Caudate nucleus (tissue), 63 donors: ENCODE measurements at places on chromosomes 13 and 19.

DNA sequence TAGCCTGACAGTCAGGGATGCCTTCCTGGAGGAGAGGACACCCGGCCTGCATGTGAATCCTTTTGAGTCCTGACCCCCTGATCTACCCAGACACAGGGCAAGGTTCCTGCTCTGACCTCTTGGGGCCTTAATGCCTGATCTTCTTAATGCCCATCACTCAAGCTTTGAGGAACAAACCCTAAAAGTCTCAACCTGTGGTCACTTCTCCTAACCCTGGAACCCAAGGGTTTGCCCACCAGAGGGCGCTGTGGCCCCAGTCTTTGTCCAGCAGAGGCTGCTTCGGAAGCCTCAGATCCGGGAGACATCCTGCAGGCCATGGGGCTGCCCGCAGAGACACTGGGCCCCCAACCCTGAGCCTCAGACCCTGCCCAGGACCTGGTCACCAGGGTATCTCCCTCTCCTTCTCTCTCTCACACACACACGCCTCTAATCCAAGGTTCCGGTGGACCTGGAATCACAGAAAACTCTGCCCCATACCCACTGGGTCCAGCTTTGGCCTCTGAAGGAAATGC, 9.8 kb upstream of the DPF1 start:
- DNase-seq: peak; percentile 68

DNA sequence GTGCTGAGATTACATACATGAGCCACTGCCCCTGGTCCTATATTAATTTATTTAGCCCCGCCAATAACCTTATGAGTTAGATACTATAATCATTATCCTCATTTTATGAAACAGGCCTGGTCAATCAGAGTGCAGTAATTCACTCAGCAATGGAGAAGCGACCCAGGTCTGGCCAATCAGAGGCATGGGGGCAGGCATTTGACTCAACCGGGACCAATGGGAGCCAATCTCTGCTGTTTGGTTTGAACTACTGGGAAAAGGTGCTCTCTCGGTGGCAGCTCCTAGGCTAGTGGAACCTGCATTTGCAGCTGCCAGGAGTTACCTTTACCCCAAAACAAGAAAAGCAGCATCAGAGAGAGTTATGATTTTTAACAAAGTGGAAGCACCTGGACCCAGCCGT, 6.6 kb downstream of the SIRT2 start:
- DNase-seq: no peak

DNA sequence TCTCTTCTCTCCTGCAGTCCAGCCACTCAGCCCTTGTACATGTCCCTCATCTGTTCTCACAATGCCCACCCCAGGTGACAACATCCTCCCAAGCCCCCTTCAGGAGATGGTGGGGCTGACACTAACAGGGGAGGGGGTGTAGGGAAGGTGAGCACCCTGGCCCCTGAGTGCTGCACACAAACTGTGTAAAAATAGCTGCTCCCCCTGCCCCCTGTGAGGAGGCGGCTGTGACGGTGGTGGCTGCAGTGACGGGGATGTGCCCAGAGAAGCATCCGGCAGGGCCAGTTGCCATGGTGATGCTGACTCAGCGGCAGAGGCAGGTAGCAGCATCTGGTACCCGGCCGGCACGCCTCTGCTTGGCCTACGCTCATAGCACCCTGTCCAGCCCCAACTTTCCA, 13.0 kb upstream of the JUND start:
- DNase-seq: peak; percentile 32

DNA sequence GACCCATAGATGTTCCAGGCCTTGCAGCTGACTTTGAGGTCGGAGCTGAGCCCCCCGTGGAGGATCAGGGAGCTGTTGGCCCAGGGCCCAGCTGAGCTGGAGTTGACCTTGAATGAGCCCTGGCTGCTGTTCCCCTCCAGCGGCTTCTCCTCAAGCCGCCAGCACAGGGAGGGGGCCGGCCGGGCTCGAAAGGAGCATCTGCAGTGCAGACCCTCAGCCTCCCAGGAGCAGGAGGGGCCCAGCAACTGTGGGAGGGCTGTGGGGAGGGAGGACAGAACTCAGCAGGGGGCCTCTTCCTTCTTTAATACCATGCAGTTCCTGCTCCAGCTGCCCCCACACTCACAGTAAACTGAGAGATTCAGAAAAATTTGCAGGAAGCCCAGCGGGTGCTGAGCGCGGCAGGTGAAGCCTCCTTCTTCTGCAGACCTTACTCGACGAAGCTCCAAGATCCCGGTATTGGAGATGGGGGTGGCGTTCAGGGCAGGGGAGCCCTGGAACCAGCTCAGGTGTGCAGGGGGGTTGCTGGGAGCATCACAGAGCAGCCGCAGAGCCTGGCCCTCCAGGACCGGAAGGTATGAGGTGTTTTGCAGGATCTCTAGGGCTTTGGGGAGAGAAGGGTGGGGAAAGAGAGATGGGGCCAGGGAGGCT, 2.6 kb downstream of the SIGLEC5 start:
- no peak for DNase-seq

- no peak for DNase-seq
Observed at GRCh38 chr13:113152691-113152983, 5.8 kb upstream of the PROZ start.

DNA sequence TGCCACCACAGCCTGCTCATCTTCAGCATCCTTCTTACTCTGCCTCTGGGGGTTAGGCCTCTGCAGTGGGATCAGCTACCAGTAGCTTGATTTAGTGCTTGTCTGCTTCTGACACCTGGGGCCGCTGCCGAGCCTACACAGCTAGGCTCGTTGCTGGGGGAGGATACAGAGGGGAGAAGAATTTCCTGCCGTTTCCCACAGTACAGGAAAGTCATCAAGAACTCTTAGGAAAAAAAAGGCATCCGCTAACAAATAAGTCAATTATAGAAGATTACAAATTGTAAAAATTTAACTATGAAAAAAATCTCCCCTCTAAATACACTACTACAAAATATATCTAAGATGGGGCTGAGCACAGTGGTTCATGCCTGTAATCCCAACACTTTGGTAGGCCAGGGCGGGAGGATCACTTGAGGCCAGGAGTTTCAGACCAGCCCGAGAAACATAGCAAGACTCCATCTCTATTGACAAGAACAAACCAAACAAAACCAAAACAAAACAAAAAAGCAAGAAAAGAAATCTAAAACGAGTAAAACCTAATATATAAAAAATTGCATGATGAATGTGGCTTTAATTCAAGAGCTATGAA, 26.7 kb downstream of the LATS2 start:
- no peak for DNase-seq

DNA sequence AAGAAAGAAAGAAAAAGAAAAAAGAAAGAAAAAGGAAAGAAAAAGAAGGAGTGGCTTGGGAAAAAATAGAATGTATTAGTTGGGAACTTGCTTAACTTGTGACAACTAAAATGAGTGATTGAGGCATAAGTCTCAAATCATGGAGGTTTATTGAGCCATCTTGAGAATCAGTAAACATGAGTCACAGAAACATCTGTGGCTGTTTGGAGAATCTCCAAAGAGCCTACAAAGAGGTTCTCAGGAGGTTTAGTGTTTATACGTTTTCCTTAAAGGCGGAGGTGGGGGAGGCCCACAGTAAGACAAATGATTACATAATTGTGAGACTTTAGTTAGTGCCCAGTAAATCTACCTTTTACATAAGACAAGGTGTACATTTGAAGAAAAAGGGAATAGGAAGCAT, 38.6 kb downstream of the WDR87 start:
- no peak for DNase-seq

DNA sequence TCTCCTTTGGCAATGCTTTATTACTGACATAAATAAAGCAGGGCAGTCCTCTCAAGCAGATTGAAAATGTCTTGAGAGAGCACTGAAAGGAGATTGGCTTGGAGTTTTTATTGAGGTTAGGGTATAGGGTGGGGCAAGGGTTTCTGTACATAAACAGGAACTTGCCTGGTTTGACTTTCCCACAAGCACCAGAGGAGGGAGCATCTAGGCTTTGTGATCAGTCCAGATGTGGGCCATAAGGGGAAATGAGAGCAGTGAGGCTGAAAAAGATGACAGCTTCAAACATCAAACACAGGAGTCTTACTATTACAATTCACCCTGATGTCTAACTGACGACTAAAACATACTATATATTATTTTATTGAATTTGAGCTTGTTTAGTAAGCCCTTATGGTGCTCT, 260.9 kb downstream of the MTUS2 start:
- DNase-seq: no peak

GRCh38 chr13:44035400-44035799, 155.7 kb downstream of the LACC1 start:
- no peak for DNase-seq

GRCh38 chr13:39823063-39823713, 167.7 kb downstream of the COG6 start:
- DNase-seq: no peak

DNA sequence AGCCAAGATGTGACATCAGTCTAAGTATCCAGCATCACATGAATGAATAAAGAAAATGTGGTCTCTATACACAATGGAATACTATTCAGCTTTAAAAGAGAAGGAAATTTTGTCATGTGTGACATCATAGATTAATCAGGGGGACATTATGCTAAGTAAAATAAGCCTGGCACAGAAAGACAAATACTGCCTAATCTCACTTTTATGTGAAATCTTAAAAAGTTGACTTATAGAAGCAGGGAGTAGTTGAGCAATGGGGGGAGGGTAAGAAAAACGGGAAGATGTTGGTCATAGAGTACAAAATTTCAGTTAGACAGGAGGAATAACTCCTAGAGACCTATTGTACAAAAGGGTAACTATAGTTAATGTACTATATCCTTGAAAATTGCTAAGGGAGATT, 10.4 kb upstream of the LCP1 start:
- no peak for DNase-seq

- DNase-seq: no peak
Observed at GRCh38 chr13:48380581-48380980, 32.3 kb downstream of the LPAR6 start.

- peak; percentile 86 for DNase-seq
Observed at GRCh38 chr13:40189898-40190630, 476.4 kb downstream of the FOXO1 start.

DNA sequence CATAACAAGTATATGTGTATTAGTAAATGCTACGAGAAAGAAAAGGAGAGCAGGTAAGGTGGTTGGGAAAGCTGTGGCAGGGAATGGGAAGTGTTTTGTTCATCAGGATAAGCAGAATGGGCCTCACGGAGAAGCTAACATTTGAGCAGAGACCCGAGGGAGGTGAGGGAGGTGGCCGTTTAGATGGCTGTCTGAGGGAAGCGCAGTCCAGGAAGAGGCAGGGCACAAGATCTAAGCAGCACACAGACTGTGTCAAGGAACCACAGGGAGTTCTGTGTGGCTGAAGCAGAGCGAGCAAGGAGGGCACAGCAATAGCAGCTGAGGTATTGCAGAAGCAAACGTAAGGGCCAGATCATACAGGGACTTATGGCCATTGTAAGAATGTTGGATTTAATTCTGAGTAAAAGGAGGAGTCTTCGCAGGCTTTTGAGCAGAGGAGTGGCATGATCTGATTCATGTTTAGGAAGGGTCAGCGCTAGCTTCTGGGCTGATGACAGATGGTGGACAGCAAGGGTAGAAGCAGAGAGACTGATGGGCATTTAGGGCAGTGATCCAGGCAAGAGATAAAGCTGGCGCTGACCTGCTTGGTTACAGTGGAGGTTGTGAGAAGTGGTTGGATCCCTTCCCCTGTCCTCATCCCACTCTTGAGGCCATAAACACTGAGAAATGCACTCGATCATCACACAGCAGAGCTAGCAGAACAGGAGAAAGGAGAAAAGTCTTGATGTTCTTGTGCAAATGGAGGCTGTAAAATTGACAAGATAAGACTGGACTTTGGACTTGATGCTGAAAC, 199.9 kb downstream of the LACC1 start:
- no peak for DNase-seq

GRCh38 chr19:4206818-4207484, 22.4 kb upstream of the EBI3 start:
- DNase-seq: no peak

DNA sequence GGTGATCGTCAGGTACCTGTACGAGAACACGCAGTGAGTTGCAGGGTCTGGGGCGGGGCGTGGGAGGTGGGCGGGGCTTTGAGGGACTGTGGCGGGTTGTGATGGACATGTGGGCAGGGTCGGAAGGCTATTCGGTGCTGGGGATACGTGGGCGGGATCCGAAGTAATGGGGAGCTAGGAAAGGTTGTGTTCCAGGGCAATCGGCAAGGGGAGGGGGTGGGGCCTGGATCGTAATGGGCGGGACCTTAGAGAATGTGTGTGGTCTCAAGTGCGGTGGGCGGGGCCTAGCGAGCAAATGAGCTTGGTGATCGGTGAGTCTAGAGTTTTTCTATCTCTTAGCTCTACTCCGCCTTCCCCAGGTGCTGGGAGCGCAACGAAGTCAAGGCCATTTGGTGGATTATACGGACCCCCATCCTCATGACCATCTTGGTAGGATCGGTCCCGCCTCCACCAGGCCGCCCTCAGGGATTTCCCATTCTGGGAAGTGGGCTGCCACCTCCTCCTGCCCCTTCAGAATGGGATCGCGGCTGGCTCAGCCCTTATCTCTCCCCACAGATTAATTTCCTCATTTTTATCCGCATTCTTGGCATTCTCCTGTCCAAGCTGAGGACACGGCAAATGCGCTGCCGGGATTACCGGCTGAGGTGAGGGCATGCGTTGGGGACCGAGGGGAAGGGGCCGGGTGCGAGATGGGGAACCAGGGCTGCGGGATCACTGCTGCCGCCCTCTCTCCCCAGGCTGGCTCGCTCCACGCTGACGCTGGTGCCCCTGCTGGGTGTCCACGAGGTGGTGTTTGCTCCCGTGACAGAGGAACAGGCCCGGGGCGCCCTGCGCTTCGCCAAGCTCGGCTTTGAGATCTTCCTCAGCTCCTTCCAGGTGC, 9.6 kb downstream of the GIPR start:
- DNase-seq: peak; percentile 53

- no peak for DNase-seq
Observed at GRCh38 chr13:57665481-57665880, 33.9 kb downstream of the PCDH17 start.

GRCh38 chr13:74274916-74275315, 140.7 kb upstream of the KLF12 start:
- no peak for DNase-seq

DNA sequence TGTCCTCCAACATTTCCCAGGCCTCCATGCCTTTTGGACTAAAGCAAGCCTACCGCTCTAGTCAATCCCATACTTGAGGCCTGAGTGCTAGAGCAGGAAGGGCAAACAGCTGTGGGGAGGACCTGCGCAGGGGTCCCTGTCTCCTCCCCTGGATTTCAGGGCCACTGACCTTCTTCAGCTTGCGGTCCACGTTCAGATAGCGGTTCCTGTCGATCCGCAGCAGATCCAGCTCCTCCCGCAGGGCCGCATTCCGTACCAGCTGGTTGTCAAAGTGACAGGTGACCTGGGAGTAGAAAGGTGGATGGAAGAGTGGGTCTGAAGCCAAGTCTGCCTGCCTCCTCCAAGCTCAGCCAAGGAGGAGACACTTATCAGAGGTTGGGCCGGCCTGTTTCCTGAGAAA, 14.0 kb upstream of the EMP3 start:
- no peak for DNase-seq
